Fibroblast of skin of right quadriceps (primary cell): ENCODE measurements at places on chromosomes 13 and 19.
A peak's percentile ranks its signal among the peaks of the same experiment; 100 is the strongest.

GRCh38 chr13:22211876-22212275, 541.0 kb downstream of the FGF9 start:
- DNase-seq, result no peak

GRCh38 chr13:48626726-48627451, 26.8 kb upstream of the CYSLTR2 start:
- no peak for DNase-seq

DNA sequence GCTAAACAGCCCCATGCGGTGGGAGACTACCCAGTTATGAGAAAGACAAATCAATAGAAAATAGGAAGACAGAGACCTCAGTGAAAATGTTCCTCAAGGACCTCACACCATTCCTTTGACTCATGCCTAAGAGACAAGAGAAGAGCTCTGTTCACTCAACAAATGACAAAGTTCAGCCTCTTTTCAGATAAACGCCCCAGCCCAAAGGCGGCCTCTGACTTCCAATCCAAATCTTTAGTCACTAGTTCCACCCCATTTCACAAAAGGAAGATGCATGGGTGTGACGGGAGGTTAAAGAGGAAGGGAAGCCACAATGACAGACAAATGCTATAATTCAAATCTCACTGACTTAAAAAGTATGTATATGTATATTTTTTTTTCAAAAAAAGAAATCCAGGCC, 8.1 kb downstream of the CARS2 start:
- DNase-seq, result no peak

DNA sequence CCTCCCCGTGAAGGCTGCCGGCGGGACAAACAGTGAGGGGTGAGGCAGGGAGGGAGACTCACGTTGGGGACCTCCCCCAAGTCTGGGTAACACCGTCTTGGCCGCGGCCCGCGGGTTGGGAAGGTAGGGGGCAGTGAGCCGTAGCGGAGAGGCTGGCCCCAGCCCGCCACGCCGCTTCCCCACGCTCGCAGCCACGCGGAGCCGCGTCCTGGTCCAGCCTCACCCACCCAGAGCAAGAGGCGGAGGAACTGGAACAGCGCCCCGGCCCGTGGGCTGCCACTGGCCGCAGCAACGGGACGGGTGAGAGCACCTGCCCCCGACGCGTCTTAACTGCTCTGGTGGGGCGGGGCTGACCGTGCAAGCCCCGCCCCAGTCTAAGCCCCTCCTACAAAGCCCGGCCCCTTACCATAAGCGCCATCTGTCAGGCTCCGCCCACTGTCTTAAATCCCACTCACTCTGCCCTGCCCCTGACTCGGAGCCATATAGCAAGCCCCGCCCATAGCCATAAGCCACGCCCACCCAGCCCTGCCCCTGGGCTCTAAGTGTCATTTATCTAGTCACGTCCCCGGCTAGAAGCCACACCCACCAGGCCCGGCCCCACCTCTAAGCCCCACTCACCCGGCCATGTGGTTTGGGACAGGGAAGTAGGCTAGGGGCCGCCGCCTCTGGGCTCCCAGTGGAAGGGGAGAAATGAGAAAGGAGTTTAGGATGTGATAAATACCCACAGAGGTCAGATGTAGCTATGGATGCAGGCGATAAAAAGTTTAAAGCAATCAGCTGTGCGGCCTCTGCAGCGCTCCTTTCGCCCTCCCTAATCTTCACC, 2.1 kb upstream of the CCL25 start:
- DNase-seq, result peak; percentile 71

DNA sequence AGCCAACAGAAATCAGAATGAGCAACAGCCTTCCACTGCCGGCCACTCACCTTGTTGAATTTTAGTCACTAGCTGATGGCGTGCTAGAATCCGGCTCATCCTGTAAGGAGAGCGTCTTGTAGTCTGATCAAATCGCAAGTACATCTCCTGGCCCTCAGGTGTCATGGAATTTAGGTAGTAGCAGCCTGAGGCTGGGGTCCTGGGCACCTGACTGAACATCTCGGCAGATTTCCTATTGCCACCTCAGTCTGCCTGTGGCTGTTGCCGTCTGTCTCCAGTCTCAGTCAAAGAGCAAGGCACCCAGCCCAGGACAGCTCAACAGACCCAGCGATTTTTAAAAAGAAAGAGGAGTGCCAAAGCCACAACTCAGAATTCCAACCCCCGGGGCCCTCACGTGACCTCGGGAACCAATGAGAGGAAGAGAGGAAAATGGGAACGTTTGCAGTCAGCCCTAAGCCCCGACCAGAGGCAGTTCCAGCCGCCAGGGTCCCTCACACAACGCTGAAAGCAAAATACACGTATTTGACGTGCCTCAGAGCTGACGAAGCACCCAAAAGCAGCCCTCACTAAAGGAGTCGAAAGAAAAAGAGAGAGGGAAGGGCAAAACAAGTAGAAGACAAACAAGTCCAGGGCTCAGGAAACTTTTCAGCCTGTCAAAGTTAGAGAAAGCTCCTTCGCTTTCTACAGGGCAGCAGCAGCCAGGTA, at the start of gene STARD13:
Gene STARD13 (minus strand): TSS at position 336 of the 705 bp plus-strand sequence. CDS start 117 bp downstream, at position 219.
- DNase-seq, result peak; percentile 98

DNA sequence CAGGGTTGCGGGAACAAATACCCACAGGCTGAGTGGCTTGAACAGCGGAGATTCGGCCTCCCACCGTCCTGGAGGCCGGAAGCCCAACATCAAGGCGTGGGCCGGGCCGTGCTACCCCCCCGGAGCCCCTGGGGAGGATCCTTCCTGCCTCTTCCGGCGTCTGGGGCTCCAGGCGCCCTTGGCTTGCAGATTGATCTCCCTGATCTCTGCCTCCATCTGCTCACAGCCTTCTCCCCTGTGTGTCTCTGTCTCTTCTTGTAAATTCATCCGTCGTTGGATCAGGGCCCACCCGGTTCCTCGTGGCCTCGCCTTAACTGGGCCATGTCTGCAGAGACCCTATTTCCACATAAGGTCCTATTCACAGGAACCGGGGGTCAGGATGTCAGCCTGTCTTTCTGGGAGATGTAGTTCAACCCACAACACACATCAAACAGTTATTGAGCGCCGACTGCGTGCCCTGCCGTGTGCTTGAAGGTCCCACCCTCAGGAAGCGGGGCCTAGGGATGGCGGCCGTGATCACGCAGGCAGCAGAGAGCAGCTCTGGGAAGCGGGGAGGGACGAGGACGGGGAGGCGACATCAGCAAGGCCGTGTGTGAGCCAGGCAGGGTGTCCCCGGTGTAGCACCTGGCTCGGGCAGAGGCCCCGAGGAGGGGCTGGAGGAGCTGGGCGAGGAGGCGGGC, 21.3 kb downstream of the HCN2 start:
- DNase-seq, result peak; percentile 87

DNA sequence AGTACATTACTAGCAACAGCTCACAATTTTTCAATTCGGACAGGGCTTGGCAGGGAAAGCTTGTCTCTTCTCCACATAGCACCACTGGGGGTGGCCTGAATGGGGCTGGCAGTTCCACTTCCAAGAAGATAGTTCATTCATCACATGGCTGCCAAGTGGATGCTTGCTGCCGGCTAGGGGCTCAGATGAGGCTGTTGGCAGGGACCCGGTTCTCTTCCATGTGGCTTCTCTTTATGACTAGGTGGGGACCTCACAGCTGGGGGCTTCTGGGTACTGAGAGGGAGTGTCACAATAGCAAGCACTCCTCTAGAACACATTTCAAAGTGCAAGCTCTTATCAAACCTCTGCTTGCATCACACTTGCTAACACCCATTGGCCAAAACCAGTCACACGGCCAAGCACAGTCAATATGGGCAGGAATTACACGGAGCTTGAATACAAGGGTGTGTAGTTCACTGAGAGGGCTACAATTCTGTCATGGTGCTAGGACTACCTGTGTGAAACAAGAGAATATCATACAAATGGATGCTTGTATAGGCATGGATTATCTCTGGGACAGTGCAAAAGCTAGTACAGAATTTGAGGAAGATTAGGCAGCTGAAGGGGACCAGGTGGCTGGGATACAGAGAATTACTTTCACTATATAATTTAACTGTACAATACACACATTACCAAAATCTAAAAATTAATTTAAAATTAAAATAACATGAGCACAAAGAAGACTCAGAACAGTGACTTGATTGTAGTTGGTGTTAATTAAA, 32.3 kb downstream of the ATP7B start:
- no peak for DNase-seq

DNA sequence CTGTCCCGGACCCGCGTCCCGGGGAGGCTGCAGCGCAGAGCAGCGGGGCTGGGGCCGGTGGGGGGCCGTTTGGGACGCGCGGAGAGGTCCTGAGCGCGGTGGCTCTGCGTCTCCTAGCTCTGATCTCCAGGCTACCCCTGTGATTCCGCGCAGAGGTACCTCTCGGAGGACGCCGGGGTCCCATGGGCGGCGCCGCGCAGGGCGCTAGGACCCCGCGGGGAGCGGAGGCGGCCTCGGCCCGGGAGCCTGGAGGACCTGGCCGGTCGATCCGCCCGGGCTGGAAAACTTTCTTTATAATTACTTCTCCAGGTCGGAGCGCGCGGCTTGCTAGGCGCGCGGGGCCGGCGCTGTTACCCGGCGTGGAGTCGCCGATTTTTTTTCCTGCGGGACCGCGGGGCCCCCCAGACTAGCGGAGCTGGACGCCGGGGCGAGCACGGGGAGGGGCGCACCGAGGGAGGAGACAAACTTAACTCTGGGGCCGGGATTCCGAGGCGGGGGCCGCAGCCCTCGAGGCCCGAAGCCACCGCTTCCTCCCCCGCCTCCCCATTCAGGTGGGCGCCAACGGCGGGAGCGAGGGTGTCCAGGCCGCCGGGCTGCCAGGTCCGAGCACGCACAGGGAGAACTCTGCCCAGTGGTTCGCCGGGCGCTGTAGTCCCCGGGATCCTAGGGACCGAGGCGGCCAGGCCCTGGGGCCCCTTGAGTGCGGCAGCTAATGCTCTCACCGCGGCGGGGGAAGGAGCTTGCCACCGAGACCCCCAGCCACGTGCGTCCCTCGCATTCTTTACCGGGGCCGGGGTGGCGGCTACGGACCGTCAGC, 848 bp upstream of the CEBPA start:
- peak; percentile 52 for DNase-seq

GRCh38 chr13:84606616-84607015, 724.3 kb upstream of the SLITRK1 start:
- DNase-seq, result no peak

GRCh38 chr13:20121159-20121525, 39.7 kb downstream of the GJA3 start:
- DNase-seq, result no peak

GRCh38 chr13:25977671-25978070, 74.1 kb downstream of the SHISA2 start:
- DNase-seq, result no peak

DNA sequence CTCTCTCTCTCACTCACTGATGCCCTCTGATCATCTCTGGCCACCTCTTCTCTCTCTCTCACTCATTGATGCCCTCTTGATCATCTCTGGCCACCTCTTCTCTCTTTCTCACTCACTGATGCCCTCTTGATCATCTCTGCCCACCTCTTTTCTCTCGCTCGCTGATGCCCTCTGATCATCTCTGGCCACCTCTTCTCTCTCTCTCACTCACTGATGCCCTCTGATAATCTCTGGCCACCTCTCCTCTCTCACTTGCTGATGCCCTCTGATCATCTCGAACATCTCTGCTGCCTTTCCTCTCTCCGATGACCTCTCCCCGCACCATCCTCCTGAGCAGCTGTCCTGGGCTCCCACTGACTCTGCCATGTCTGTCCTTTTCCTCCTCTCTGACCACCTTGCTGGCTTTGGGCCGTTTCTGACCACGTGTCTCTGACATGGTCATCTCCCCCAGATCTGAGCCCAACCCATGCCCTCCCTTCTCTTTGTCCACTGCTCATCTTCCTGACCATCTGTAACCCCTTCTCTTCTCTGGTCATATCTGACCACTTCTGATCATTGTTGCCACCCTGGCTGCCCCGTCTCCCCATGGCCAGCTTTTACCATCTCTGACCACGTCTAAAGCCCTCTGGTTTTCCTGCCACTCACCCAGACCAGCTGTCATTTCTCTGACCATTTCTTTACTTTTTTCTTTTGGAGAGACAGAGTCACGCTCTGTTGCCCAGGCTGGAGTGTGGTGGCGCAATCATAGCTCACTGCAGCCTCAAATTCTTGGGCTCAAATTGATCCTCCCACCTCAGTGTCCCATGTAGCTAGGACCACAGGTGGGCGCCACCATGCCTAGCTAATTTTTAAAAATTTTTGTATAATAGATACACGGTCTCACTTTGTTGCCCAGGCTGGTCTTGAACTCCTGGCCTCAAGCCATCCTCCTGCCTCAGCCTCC, 2.4 kb downstream of the LRFN3 start:
- no peak for DNase-seq

DNA sequence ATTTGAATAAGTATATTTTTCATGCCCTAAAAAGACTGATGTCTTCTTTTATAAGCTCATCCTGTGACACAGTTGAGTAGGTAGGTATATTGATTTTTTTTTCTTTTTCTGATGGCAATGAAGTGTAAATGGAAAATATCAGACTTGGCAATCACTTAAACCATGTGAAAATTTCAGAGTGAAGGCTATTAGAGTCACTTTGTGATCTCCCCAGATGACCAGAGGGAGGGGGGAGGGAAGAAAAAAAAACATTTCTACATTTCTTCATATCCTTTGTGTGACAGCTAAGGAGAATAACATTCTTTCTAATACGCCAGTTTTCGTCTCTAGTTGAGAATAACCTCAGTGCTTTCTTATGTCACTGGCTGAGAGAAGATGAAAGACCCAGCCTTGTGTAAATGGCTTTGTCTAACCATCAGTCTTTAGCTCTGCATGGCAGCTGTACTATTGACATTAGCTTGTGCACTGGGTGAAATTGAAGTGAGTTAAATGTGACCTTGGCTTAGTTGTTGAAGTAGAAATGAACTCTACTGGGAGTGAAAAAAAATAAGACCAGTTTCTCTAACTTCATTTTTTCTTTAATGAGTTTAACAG, 332.1 kb upstream of the DACH1 start:
- DNase-seq, result no peak

DNA sequence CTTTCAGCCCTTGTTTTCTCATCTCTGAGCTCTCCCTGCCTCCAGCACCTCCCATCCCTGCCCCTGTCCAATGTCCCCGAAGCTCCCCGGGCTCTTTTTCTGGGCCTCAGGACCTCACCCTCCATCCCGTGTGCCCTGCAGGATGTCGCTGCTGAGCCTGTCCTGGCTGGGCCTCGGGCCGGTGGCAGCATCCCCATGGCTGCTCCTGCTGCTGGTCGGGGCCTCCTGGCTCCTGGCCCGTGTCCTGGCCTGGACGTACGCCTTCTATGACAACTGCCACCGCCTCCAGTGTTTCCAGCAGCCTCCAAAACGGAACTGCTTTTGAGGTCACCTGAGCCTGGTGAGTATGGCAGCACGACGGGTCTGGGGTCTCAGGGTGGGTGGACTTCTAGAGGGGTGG, 51.1 kb upstream of the CYP4F8 start:
- DNase-seq, result no peak

GRCh38 chr19:39130337-39131254, 5.0 kb downstream of the PAK4 start:
- no peak for DNase-seq

GRCh38 chr13:79108914-79109643, 297.0 kb downstream of the RBM26 start:
- DNase-seq, result no peak

DNA sequence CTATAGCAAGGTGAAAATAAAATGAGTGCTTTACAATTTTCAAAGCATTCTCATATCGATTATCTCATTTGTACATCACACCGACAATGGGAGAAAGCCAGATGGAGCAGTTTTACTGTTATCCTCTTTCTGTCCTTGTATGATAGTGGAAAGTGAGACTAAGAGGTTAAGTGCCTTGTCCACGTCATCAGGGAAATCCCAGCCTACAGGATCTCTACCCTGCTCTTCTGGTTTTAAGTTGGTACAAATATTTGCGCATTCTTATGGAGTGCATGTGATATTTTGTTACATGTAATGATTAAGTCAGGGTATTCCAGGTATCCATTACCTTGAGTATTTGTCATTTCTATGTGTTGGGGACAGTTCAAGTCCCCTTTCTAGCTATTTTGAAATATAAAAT, 12.4 kb upstream of the ENOX1 start:
- DNase-seq, result no peak

GRCh38 chr19:50513746-50514345, at the start of gene ASPDH:
Gene ASPDH, minus strand, starts transcription at chr19:50513913. Its CDS starts 90 bp downstream, at chr19:50513823.
- no peak for DNase-seq
